ENCODE measurements at places on chromosomes 1 and 21. TPM values are rescaled to one million over a fixed set of nuclear protein-coding genes. Genes with fewer than 3 reads are reported as not detected.

Gene ATAD3C
- not detected for total RNA-seq

Gene PLA2G2F
- not detected for total RNA-seq

Gene OR10Z1
- not detected for total RNA-seq

Gene S100B
- total RNA-seq: 22.5 TPM

Gene CEP170
- 360 TPM for total RNA-seq

Gene RGS16
- 6.6 TPM for total RNA-seq

Measured in cerebellum (tissue), 4 donors.